ENCODE measurements at places on chromosomes 4 and X.

- no peak for DNase-seq
Measured at GRCh38 chr4:4350909-4351308, 36.0 kb upstream of the NSG1 start.

DNA sequence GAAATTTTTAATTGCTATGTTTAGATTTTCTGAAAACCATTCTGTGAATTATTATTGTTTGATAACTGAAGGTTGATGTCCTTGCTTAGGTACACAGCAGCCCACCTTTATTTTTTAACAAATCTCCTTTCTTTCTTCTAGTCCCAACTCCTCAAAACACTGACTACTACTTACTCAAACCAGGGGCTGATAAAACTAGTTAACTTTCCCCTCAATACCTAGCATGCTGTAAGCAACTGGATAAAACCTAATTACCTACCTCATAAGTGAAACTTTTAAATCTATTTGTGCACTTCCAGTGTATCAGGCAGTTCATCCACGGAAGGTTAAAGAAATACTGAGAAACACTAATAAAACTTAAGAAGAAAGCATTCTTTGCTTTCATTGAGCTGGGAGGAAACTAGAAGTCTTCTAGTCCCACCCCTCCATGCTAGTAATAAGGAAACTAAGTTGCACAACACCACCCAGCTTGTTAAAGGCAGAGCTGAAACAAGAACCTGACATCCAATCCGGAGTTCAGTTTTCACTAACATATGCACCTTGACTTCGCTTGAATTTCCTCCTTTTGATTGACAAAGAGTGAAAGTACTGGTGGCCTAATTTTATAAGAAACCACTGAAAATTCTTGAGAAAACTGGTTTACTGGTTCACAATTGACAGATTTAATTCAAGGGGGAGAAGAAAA lies 180.2 kb upstream of the TET2 start:
- no peak for DNase-seq

- peak; percentile 15 for DNase-seq
Measured at GRCh38 chr4:140861359-140862176, 105.4 kb upstream of the TBC1D9 start.

DNA sequence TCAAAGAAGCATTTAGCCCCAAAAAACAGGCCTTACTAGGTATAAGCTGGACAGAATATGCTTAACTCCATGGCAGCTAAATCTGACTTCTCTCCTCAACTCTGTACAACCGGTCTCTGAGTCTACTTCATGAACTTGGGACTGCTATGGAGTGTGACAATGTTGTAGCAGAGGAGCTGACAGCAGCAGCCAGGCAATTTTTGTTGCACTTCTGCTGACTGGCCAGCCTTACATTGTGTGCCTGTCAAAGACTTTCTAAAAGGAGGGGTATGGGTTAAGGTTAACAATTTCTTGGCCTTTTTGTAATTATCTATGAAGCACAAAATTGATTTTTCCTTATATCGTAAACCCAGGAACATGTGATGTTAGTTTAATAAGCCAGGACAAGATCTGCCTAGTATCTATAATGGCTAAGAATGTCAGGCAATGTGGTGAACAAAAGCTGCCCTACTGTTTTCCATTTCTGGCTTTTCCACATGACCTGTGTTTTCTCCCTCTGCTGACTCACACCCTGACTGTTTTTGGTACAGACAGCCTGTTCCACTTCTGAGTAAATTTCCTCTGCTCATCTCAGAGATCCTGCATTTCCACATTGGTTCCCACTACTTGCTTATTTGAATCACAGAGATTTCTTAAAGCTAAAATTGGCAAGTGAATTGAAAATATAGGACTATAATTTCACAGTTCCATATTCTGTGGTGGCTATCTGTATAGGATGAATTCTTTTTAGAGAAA lies 9.3 kb downstream of the NOX1 start:
- DNase-seq: no peak

GRCh38 chrX:84737471-84737871 lies 235.2 kb upstream of the HDX start:
- no peak for DNase-seq

DNA sequence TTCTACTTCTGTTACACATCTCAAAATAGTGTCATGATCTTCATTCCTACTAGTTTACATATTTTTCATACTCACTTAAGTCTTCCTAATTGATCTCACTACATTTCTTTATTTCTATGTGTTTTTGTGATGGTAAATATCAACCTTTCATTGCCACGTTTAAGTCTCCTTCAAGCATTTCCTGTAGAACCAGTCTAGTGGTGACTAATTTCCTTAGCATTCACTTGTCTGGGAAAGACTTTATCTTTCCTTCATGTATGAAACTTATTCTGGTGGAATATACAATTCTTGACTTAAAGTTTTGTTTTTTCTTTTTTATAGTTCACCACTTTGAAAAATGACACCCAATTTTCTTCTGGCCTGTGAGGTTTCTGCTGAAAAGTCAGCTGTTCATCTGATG lies 181.4 kb upstream of the NEIL3 start:
- DNase-seq: no peak

- no peak for DNase-seq
Measured at GRCh38 chr4:19187691-19188090, 1064.0 kb upstream of the SLIT2 start.

DNA sequence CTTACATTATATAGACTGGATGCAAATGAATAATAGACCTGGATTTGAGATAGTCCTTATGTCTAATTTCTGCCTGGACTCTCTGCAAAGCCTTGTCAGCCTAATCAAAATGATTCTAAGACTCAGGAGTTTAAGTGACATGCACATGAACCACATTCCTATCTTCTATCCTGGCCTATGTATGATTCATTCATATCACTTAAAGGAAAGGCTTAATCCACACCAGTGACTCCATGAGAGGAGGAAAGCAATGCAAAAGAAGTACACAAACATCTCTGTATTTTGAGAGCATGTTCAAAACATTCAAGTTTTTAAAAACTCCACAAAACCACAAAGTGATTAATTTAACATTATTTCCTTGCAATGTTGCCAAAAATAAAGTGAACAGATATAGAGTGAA lies 14.6 kb downstream of the AMOT start:
- no peak for DNase-seq
